ENCODE measurements at places on chromosomes 4 and X.

GRCh38 chr4:123259676-123260646 is 136.6 kb upstream of the SPRY1 start:
- DNase-seq, result no peak

DNA sequence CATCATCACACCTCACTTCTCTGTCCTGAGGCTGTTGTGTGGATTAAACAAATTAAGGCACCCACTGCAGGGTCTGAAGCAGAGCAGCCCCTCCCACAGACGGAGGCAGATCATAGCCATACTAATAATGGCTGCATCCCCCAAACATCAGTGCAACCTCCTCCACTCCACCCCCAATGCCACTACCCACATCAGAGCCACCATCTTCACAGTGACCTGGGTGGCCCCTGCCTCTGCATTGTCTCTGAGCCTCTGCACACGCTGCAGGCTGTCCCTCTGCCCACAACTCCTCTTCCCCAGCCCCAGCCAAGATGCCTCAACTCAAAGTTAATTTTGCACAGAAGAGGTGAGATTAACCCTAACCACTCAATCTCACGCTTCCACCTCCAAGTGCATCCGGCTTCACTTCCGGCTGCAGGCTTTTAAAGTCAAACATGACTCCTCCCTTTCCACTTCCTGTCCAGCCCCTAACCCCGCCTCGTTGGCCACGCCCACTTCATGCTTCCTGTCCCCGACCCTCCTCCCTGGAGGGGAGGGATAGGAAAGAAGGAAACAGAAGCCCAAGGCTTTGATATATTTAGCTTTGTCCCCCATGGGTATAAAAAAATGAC is 22.7 kb downstream of the JAKMIP1 start:
- peak; percentile 92 for DNase-seq

GRCh38 chr4:166128403-166128802 is 255.4 kb downstream of the TLL1 start:
- no peak for DNase-seq

- DNase-seq, result no peak
Measured at GRCh38 chr4:108155373-108155772, 13.4 kb downstream of the LEF1 start.

- peak; percentile 57 for DNase-seq
Measured at GRCh38 chr4:792626-793092, 33.3 kb downstream of the CPLX1 start.

DNA sequence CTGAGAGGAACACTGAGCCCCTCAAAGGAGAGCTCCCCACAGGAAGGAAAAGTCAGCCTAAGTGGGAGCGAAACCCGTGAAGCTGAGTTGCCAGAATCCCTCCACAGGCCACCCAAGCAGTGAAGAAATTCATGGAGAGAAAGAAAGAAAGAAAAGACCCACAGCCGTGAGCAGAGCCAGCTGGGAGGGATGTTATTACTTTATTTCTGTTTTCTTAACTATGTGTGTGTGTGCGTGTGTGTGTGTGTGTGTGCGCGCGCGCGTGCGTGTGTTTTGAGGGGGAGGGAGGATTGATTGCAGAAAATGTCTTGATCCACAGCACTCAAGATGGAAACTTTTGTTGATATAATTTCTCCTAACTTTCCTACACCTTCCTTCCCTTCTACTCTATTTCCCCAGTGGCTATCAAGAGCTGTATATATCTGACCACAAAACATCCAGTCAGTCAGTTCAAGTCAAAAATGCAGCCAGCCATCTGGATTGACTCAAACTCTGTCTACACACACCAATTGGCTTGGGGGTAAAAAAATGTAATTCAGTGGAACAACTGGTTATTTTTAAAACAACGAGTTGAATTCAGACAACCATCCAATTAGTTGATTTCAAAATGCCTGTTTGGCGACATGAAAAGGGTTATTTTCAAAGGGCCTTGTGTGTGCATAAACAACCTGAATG is 13.8 kb upstream of the GPC3 start:
- DNase-seq, result no peak

- no peak for DNase-seq
Measured at GRCh38 chr4:184114431-184114830, 103.2 kb downstream of the ENPP6 start.

GRCh38 chr4:100826067-100826466 is 308.2 kb upstream of the EMCN start:
- no peak for DNase-seq

DNA sequence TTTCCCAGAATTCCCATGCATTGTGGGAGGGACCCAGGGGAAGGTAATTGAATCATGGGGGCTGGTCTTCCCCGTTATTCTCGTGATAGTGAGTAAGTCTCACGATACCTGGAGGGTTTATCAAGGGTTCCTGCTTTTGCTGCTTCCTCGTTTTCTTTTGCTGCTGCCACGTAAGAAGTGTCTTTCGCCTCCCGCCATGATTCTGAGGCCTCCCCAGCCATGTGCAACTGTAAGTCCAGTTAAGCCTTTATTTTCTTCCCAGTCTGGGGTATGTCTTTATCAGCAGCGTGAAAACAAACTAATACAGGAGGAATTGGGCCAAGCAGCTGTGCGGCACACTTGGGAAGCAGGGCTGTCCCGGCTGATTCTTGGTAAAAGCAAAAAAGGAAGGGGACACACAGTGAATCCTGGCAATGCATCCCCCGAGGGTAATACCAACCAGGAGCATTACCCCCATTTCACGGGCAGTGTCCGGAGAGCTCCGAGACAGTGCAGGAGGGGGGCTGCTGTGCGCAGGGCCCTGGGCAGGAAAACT is 185.7 kb downstream of the AFAP1 start:
- no peak for DNase-seq

DNA sequence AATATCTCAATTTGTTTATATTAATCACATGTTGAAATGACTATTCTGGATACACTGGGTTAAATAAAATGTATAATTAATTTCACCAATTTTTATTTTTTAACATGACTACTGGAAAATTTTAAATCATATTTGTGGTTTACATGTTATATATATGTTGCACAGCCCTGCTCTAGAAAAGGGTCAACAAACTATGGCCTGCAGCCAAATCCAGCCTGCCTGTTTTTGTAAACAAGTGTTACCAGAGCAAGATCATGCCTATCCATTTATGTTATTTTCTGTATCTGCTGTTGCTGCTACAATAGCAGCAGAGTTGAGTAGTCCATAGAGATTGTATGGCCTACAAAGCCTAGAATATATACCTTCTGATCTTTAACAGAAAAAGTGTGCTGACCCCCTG is 1.2 kb downstream of the TCEANC start:
- no peak for DNase-seq

GRCh38 chr4:40256329-40256728 is 59.5 kb downstream of the RHOH start:
- DNase-seq, result no peak

DNA sequence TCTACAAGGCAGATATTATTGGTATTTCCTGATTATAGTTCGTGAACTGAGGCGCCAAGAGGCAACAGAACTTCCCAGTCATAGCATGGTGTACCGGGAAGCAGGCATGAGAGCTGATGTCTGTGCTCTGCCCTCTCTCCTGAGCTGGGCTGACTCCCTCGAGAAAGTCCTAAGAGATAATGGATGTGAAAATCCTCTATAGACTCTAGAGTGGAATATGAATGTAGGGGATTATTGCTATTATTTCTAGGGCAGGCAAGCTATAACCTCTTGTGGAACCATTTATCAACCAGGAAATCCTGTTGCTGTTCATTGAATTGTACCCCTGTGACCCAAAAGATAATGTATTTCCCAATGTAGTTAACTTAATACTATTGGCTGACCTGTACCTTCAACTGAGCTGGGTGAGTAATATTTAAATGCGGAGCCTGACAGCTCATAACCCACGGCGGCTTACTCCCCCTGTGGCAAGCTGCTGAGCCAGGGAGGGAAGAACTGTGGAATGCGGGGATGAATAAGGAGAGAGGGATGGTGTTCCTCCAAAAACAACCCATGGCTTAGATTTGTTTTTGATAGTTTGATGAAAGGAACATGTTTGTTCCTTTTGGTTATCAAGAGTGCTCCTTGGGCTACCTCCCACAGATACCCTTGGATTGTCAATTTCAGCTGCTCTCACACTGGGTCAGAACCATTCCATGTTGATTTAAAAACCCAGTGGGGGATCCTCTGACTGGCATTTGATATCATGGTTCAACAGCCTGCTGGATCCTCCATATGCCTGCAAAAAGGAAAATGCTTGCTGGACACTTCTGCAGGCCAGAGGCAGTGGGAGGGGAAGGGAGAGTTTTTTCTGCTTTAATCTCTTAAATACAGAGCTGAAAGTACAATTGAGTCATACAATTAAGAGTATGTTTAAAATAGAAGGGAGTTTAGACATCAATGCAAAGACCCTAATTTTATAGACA is 339.0 kb upstream of the BOD1L1 start:
- DNase-seq, result no peak

GRCh38 chrX:132758759-132759158 is 199.7 kb downstream of the HS6ST2 start:
- DNase-seq, result no peak

GRCh38 chrX:8755813-8756212 is 23.9 kb upstream of the ANOS1 start:
- no peak for DNase-seq

DNA sequence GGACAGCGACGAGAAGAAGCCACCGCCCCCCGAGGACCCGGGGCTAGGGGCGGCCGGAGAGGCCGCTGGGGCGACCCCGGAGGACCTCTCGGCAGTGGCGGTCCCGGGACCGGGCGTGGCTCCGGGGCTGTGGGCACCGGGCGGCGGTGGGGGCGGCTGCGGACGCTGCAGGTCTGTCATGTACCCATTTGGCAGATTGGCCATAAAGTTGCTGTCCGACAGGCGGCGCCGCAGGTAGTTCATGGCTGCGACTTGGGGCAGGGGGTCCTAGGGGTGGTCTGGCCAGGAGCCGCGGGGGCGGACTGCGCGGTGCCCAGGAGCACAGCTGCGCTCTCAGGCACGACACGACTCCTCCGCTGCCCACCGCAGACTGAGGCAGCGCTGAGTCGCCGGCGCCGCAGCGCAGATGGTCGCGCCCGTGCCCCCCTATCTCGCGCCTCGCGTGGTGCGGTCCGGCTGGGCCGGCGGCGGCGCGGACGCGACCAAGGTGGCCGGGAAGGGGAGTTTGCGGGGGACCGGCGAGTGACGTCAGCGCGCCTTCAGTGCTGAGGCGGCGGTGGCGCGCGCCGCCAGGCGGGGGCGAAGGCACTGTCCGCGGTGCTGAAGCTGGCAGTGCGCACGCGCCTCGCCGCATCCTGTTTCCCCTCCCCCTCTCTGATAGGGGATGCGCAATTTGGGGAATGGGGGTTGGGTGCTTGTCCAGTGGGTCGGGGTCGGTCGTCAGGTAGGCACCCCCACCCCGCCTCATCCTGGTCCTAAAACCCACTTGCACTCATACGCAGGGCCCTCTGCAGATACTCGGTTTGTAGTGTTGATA is at the start of gene SYN1:
Gene SYN1, minus strand, starts transcription at position 372 of the 817 bp plus-strand sequence. Its CDS starts 129 bp downstream, at position 243.
- DNase-seq, result peak; percentile 82

- no peak for DNase-seq
Measured at GRCh38 chrX:13263560-13264251, 56.1 kb downstream of the ATXN3L start.

GRCh38 chr4:11468901-11469300 is 40.2 kb upstream of the HS3ST1 start:
- DNase-seq, result no peak

DNA sequence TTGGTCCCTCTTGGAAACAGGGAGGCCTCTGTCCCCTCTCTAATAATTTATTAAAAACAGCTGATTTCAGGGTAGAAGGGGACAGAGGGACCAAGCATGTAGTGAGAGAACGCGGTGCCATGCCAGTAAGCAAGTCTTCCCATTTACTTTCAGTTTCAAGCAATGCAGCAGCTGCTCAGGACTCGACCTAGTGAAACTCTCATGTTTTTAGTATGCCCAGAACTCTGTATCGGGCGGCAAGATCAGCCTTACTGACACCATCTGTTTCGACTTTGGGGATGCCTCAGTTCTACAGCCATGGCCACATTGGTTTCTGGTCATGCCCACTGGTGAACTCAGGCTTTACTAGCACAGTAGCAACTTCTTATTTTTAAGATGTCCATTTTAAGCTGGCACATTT is 40.6 kb downstream of the ZNF81 start:
- DNase-seq, result no peak

DNA sequence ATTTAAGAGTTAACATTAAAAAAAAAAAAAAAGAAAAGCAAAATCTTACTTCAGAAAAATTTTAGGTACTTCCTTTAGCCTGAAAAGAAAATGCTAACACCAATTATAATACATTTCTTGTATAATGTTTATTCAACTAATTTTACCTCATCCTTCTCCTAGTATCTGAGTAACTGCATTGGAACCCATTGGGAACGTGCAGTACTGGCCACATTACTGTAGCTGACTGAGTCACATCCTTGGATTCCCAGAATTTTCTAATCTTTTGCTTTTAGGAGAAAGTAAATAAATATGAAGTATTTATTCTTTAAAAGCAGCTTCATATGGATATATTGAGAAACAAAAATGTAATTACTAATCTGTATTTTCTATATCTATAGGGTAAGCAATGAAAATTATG is 82.6 kb upstream of the SLITRK2 start:
- no peak for DNase-seq

DNA sequence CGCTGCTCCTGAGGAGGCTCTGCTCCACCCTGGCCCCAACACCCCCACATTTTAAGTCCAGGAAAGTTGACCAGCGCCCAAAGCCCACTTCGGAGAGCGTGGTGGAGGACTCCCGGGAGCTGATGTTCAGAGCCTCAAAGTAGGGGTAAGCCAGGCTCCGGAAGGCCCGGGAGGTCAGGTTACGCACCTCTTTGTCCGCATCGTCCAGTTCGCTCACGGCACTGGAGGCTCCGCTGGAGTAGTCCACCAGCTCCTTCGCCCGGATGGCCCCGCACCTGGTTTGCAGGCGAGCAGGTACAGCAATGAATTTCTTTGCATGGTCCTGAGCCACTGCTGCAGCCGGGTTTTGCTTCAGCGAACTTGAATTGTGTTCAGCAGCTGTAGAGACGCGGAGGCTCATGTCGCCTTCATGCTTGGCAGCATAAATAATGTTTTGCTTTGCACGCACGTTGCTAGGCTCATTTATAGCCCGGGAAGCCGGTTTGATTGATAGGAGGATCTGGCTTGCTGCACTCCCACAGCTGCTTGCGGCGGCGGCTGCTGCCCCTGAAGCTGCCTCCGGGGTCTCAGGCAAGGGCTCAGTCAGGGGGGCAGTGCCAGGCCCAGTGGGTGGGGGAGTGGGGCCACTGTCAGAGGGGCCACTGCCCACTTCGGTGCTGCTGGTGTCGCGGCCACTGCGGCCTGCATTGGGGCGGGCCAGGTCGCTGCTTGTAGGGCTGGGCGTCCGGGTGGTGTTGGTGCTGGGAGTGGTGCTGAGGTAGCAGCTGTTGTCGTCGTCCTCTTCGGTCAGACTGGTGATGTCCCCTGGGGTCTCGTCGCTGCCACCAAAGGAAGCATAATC is 4.8 kb downstream of the C4orf54 start:
- DNase-seq, result no peak
